ENCODE measurements at places on chromosomes 5 and 9.

- no peak for DNase-seq
These were observed 60.3 kb upstream of the PARP8 start for GRCh38 chr5:50606179-50606578.

GRCh38 chr5:81121836-81122630 is 111.1 kb upstream of the CKMT2 start:
- no peak for DNase-seq

DNA sequence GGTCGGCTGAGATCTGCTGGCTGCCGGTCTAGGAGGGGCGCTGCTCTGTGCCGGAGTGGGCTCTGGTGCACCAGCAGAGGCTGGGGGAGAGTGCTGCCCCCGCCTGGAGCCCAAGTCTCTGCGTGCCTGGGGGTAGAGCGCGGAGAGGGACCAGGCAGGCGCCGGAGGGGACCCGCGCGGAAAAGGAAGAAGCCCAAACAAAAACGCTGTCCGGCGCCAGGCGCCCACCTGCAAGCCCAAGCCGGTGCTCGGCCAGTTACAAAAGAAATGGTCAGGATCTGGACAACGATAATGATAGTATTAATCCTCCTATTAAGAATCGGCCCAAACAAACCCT is 571 bp upstream of the S1PR3 start:
- DNase-seq: no peak

DNA sequence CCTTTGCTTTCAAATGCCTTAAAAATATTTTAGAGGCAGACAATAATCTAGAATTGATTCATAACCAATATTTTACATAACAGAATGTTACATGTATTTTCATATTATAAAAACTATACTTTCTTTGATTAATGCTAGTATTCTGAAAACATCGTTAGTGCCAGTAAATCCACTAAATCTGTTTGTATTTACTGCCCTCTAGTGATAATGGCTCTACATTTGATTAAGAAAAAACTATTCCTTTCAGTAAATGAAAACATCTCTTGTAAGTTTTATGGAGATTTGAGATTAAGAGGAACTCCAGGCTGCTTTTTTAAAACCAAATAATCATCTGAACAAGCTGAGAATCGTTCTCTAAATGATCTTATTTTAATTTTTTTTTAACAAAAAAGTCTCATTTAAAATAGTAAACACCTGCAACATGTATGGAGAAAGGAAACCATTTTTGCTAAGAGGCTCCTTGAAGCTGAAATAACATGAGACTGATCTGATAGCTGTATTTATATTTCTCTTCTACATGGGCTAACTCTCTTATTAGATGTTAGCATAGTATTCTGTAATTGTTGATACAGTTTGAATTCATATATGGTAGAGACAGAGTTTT is 424.7 kb downstream of the RAB3C start:
- DNase-seq: no peak

DNA sequence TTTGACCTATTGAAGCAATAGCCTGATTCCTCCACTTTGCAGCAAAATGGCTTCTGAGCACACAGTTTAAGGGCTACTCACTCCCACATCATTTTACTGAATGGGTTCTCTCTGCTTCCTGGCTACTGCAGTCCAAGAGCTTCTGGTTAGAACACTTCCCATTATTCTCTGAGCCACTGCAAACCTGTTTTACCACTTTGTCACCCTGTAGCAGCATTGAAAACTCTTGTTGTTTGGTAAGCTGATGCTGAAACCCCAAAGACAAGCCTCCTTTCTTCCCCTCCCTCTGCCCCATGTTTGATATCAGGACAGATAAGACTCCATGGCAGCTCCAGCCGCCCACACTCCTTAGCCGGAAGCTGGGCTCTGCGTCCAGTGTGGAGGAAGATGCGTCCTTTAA is 84.4 kb upstream of the RARS1 start:
- no peak for DNase-seq

DNA sequence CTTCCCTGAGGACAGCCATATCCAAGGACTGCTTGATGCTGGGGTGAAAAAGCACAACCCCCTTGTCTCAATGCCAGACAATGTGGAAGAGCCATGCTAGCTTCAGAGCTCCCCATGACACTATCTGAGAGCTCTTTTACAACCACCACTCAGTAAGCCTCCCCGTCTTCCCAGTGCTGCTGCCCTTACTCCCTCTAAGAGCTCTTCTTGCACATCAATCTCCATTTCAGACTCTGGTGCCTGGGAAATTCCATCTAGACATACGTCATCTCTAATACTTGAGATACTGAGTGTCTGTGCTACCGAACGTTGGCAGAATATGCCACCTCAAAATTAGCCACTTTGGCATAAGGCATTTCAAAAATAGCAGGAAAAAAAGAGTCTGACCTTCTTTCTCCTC is 94.5 kb downstream of the EDIL3 start:
- no peak for DNase-seq

DNA sequence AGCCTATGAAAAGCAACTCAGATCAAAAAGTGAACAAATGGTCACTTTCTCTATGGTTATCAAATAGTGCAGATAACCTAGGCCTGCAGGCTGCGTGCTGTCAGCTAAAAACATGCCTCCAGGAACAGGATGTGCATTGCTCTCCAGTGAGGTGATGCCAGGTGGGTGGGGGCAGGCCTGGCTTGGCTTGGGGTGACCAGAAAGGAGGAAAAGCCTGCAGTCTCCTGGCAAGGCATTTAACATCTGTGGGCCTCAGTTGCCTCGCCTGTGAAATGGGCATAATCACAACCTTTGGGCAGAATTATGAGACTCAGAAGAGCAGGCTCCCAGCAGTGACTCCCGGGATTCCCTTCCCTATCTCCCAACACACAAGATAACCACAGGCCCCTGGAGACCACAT is 135.9 kb downstream of the COL23A1 start:
- DNase-seq: no peak

- DNase-seq: no peak
These were observed 12.3 kb upstream of the PPP2R2B start for GRCh38 chr5:146890731-146891440.

DNA sequence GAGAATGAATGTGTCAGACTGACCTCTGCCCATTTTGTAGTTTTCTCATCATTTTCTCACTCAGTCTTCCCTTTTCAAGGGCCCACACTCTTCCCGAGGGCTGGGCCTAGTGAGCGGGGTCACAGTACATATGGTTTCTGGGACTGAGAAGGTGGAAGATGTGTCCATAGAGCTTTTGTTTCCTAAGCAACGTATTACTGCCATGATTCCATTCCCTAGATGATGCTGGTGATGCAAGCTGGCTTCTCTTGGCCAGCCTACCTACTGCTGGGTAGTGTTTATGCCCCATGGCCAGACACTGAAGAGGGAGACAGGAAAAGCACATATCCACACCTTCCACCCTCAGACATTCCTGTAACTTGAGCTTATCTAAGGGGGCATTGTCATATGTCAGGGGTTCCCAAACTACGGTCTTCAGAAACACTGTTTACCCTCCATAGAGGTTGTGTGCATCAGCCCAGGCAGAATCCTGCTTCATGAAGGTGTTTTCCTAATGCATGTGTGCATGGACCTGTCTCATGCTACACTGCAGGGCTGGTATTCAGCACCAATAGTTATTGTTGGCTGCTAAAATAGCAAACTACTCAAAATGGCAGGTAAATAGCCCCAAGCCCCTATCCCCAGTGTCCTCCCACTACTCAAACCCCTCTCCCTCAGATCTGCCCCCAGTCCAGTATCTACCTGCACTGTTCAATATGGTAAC is 9.5 kb downstream of the IRF1 start:
- DNase-seq: no peak

DNA sequence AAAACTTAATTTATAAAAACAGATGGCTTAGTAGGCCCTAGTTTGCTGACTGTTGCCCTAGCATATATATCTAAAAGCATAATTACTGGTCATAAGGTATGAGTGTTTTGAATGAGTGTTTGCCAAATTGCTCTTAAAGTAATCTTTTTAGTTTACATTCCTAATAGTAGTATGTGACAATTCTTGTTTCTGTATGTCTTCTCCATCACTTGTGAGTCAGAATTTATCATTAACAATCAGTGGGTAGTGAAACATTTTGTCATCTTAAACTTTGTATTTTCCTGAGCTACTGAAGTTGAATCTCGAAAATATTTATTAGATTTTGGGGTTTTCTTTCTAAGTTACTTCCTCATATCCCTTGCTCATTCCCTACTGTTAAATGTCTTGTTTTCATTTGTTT is 49.6 kb downstream of the APC start:
- DNase-seq: no peak

GRCh38 chr9:12774861-12775678 is at the start of gene LURAP1L:
Gene LURAP1L, plus strand, starts transcription at chr9:12775020. Its CDS starts 696 bp downstream, at chr9:12775716.
- no peak for DNase-seq

DNA sequence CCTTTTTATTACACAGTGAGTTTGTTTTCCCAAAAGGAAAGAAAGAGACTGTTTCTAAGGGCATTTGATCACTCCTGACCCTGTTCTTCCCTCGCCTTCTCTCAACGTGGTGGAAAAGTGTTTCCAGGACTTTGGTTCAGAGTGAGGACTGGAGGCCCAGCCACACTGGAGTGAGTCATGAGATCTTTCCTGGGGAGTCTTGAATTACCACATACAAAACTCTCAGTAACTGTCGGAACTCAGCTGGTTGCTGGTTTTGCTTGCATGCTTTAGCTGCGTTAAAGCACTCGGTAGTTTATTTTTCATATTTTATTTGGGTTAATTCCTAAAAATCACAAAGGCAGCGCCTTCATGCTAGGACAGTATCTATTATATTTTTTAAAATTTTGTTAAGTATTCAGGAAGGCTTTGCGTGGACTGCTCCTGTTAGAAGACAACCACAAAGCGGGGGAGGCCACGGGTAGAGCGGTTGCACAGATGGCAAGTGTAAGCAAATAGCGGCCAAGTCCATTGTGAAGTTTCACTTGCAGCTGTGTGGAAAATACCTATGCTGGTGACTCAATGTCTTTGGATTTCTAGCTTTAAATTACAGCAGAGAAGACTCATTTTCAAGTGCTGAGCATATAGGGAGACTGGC is 77.7 kb downstream of the ARSB start:
- no peak for DNase-seq

- DNase-seq: no peak
These were observed 113.3 kb downstream of the SNX18 start for GRCh38 chr5:54630738-54631359.

DNA sequence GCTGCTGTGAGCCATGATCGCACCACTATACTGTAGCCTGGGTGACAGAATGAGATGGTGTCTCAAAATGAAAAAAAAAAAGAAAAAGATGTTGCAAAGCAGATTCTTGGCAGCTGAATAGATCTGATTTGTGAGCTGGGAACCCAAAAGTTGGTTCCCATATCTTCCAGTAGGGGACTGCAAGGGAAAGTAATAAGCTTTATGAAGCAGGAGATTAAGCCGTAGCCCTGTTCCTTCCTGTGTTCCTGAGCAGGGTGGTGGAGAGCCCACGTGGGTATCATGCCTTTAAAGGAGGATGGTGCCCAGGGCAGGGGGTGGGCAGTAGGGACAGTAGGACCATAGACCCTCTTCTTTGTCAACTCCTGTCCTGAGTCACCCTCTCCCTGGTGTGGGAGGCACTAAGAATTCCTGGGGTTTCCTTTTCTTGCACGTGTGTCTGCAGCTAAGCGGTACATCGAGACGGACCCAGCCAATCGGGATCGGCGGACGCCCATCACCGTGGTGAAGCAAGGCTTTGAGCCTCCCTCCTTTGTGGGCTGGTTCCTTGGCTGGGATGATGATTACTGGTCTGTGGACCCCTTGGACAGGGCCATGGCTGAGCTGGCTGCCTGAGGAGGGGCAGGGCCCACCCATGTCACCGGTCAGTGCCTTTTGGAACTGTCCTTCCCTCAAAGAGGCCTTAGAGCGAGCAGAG is 37.9 kb downstream of the STOM start:
- no peak for DNase-seq

GRCh38 chr5:80037366-80037765 is 2.2 kb downstream of the THBS4 start:
- DNase-seq: no peak

DNA sequence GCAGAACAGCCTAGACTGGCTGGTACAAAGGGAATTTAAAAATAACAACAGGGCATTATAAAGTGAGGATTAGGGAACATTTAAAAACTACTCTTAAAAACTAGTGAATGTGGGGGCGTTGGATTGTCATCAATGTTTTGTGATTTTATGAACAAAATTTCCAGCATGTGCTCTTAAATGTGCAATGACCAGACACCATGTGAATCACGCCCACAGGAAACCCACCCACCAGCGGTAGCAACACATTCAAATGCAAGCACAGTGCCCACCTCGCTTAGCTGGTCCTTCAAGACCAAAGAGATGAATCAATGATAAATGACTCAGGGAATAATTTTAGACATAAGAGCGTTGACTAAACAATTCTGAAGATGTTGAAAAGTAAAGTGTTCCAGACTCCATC is 40.9 kb downstream of the S1PR3 start:
- no peak for DNase-seq

GRCh38 chr9:24765025-24765756 is 219.5 kb upstream of the IZUMO3 start:
- DNase-seq: no peak
